ENCODE measurements at places on chromosomes 5 and 9.

DNA sequence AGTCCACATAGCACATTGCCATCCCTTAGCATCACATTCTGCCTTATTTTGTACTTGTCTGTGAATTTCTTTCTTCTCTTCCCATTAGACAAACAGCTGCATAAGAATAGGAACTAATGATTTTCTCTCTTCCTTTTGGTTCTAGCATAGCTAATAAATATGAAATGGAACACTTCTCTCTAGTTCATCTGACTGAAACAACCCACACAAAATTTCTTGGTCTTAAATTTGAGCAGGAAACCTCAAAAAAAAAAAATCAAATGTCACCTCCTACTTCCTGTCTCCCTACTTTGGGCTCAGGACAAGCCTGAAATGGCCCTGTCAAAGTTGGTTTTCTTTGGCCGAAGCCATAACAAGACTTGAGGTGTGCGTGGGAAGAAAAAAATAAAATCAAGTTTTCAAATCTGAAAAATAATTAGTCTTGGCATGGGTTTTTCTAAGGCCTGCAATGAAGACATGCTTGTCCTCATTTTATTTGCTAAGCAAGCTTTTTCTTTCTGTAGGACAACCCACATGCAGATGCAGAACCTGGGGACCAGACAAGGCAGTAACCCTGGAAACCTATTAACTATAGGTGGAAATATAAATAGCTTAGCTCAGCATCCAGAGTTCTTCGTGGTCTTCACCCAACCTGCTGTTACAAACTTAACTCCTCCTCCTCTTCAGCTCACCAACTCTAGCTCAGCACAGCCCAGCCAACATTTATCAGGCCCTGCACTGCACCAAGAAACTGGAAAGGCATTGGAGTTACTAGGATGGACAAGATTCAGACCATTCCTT lies 523.5 kb upstream of the KLF4 start:
- DNase-seq, result no peak

DNA sequence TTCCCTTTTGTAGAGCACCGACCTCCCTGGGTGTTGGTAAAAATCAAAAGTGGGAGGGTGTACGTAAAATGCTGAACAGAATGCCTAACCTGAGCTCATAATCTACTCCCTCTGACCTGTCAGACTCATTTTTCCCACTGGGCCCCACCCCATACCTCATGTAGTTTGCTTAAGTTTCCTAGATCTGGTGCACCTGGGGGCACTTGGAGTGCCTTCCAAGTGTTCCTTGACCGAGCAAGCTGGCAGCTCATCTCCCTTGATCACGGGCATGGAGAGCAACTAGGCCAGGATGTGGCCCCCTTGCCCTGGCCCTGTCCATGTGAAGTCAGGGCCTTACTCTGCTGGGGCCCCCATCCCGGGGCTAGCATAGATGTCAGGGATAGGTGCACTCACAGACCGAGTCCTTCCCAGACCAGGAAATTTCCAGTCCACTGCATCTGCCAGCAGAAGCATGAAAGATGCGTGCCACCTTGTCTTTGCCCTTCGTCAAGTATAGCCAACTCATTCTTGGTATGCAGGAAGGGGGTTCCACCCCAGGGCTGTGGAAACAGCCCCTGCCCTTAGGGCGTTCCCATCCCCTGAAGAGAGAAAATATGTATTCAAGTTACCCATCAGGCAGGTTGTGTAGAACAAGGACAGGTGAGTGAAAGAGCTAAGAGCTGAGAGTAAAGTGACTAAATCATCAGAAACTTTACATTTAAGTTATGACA lies 41.9 kb downstream of the SLC22A5 start:
- DNase-seq, result peak; percentile 53

DNA sequence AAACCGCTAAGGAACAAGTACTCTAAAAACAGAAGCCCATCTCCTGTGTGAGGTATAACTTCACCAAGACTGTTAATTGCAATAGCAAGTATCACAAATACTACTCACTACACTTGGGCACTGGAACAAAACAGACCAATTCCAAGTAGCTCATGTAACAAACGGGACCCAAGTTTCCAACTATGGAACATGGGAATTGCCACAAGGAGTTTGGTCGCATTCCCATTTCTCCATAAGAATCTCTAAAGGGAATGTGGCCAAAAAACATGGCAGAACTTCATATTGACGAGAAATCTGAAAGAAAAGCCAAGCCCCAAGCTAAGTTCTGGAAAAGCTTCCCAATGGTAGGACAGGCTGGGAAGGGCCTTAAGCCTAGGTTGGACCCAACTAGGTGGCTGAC lies 162.5 kb downstream of the MAPKAP1 start:
- DNase-seq, result no peak

DNA sequence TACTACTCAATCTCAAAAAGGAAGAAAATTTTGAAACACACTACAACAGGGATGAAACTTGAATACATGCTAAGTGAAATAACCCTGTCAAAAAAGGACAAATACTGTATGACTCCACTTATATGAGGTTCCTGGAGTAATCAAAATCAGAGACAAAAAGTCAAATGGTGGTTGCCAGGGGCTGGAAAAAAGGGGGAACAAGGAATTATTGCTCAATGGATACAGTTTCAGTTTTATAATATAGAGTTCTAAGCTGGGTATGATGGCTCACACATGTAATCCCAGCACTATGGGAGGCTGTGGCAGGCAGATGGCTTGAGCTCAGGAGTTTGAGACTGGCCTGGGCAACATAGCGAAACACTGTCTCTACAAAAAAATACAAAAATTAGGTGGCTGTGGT lies 29.0 kb downstream of the ETF1 start:
- no peak for DNase-seq

DNA sequence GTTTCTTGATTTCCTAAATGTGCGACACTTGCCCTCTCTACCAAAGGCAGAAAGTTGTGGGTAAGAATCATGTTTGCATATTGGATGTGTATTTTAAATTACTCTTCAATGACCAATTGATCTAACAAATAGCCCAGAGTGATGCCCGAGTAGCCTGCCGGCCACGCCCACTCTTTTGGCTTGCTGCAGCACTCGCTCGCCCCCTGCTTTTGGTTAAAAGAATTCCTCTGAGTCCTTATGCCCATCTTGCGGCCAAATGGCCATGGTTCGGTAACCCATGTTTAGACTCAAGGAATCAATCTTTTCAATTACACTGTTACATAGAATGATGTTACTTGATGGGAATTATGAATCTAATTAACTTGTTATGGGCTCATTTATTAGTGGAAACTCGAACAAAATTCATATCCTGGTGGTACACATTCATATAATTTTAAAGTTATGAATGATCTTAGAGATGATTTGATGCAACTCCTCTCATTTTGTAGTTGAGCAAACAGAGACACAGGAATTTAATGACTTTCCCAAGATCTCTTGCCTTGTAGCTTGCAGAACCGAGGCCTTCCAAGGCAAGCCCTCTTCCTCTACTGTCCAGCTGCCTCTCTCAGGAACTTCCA lies 36.5 kb downstream of the PPIC start:
- DNase-seq, result peak; percentile 14

DNA sequence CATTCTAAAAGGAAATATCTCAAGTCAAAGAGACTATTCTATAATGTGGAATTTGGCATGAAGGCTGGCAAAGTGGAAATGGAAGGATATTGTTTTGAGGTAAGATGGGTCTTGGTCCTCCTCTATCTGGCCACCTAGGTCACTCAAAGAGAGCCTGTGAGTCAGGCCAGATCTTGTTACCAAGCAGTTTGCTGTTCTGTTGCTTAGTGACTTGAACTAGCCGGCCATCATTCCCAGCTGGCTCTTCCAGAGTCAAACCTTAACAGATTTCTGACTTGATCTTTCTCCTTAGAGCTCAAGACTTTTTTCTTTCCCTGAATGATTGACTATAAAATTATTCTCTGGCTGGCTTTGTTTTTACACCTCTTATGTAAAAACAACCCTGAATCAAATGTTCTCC lies 136.1 kb downstream of the PDE4D start:
- no peak for DNase-seq

- no peak for DNase-seq
Observed at GRCh38 chr9:72465593-72465984, 55.8 kb upstream of the TMC1 start.

- no peak for DNase-seq
Observed at GRCh38 chr9:76817489-76817888, 53.3 kb downstream of the PCA3 start.

GRCh38 chr5:173719731-173720082 lies 103.3 kb upstream of the BOD1 start:
- no peak for DNase-seq

DNA sequence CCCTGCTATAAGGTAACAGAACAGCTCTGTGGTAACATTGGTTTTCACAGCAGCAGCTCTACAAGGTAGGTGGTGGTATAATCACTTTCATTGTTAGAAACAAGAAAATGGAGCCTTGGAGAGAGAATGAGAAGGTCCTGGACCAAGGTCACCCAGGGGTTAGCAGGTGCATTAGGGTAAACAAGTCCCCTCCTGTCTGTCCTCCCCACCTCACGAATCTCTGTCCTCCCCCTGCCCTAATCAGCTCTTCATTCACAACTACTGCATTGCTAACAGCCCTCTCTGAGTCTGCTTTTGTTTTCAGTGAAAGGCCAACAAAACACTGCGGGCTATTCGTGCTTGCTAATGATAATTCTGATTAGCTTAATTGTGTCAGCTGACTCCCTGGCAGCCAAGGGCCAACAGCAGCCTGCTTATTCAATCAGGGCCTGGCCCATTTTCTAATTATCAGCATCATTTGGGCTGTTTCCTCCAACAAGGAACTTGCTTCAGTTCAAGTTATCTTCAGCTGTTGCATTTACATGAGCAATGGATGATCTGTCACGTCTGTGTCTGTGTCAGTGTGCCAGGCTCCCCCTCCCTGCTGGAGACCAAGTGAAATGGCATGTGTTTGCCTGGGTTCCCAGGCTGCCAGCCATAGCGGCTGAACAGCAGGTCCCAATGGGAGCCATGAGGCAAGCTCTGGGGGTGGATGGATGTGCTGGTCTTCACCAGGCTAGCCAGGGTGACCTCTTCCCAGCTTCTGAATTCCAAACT lies 56.7 kb upstream of the EQTN start:
- DNase-seq, result peak; percentile 98

GRCh38 chr9:120331913-120332312 lies 248.1 kb downstream of the CDK5RAP2 start:
- no peak for DNase-seq

DNA sequence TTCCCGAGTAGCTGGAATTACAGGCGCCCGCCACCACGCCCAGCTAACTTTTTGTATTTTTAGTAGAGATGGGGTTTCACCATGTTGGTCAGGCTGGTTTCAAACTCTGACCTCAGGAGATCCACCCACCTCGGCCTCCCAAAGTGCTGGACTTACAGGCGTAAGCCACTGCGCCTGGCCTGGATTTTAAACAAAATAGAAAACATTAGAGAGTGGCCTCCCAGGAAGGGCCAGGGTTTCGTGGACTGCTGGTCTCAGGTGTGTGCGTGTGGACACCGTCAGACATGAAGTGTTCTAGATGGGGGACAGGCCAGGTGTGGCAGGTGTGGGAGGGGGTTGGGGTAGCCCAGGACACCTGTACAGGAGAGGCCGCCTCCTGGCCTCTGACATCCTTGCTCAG lies 7.0 kb upstream of the GBGT1 start:
- no peak for DNase-seq

DNA sequence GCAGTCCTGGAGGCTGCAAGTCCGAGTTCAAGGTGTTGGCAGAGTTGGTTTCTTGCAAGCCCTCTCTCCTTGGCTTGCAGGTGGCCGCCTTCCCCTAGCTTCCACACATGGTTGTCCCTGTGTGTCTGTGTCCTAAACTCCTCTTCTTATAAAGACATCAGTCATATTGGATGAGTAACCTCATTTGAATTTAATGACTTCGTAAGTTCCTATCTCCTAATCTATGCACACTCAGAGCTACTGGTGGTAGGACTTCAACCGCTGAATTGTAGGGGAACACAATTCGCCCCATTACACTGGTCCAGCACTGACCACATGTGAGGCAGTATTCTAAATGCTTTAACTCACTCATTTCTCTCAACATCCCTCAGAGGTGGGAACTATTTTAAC lies 25.9 kb upstream of the ADAMTS2 start:
- DNase-seq, result no peak

GRCh38 chr9:114110180-114110579 lies 11.1 kb upstream of the KIF12 start:
- no peak for DNase-seq

- DNase-seq, result no peak
Observed at GRCh38 chr5:143659599-143660238, 152.2 kb upstream of the HMHB1 start.

DNA sequence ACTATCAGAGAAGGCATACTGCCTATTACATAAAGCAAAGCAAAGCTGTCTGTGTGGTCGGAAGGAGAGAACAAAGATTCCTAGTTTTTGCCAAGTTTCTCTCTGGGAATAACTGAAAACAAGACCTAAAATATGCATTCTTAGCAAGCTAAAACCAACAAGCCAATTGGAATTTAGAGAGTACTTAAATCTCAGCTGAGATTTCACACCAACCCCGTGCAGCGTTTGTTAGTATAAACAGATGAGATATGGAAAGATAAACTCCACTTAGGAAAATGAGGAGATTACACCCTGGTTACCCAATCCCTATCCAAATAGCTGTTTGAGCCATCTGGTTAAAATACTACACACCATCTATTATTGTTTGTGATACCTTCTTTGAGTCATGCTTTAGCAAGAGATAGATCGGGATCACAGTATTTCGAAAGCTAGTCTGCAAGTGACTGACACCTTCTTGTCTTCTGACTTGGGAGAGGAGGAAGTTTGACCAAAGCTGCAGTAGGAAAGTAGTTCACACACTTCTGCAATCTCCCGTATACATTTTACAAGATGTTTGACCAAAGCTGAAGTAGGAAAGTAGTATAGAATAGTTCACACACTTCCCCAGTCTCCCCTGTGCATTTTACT lies 18.2 kb downstream of the FAF2 start:
- no peak for DNase-seq

DNA sequence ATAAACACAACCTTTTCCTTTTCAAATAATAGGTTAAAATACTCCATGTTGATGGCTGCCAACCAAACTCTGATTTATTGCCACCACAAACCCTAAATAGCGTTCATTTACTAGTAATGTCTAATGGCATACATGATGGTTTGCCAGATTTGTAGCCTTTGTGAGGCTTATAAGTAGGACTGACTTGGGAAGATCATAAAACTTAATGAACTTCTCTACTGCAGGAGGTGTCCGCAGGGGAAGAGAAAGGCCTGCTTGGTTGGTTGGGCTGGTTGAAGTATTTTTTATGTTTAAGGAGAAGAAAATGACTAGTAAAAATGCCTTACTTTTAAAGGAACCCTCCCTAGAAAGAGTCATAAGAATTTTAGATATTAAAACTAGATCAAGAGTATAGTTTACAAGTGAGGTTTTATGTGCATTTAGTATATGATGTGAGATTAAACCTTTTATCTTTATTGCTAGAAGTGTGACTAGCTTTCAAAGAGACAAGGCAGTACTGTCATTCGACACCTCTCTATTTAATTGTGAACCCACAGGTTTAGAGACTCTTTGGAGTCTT lies 5.0 kb downstream of the PBX3 start:
- no peak for DNase-seq
